ENCODE measurements at places on chromosomes 16 and 17. TPM values are rescaled to one million over a fixed set of nuclear protein-coding genes. Genes with fewer than 3 reads are reported as not detected.

The CEP112 gene
- 12.7 TPM for total RNA-seq

- no peak for DNase-seq
These were observed 31.2 kb upstream of the HAPSTR1 start for GRCh38 chr16:9060225-9060624.

DNA sequence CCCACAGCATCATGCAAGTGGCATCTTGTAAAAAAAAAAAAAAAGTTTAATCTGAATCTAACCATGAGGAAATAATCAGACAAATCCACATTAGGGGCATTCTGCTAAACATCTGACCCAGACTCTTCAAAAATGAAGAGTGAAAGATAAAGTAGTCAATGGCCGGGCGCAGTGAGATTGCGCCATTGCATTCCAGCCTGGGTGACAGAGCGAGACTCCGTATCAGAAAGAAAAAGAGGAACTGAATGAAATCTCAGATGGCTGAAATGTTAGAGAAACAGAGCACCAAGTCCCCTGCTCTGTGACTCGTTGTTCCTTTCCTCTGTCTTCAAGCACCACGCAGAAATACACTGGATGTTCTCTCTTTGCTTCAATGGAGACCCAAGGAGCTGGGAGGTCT lies 12.7 kb upstream of the RNF135 start:
- no peak for DNase-seq

The TOM1L2 gene
- total RNA-seq, result 210 TPM

- DNase-seq, result no peak
These were observed 35.4 kb downstream of the ADAM11 start for GRCh38 chr17:44793885-44794842.

- DNase-seq, result no peak
These were observed 101.5 kb downstream of the MGAT5B start for GRCh38 chr17:76969598-76970172.

- no peak for DNase-seq
These were observed 342.7 kb upstream of the TNRC6C start for GRCh38 chr17:77615703-77616253.

GRCh38 chr17:50018909-50019308 lies 23.9 kb upstream of the DLX3 start:
- no peak for DNase-seq

- no peak for DNase-seq
These were observed 12.3 kb downstream of the PLXDC1 start for GRCh38 chr17:39139161-39139511.

The ENPP7 gene
- total RNA-seq, result not detected

The TBC1D3 gene
- 2.3 TPM for total RNA-seq

GRCh38 chr16:74667255-74667700 lies 601 bp upstream of the RFWD3 start:
- peak; percentile 15 for DNase-seq

DNA sequence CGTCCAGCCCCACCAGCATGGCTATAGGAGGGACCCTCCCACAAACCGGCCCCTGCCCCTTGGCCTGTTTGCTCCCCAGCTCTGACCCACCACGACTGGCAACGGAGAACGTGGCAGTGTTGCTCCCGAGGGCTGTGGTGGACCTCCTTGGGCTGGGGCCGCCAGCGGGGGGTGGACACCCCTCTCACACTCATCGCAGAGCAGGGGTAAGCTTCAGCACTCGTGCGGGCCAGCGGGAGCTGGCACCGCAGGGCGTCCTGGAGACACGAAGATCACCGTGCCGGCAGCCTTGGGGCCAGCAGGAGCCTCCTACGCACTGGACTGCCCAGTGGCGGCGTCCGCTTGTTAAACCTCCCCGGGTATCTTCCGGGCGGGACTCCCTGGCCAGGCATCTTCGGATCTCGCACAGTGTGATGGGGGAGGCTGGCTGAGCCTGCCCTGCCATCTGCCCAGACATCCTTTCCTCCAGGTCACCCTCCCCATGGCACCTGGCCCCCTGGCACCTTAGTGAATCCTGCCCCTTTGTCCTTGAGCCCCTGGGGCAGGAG lies 53.5 kb downstream of the ABR start:
- DNase-seq, result no peak

- DNase-seq, result no peak
These were observed 2.3 kb upstream of the KCNJ16 start for GRCh38 chr17:70072546-70073309.

DNA sequence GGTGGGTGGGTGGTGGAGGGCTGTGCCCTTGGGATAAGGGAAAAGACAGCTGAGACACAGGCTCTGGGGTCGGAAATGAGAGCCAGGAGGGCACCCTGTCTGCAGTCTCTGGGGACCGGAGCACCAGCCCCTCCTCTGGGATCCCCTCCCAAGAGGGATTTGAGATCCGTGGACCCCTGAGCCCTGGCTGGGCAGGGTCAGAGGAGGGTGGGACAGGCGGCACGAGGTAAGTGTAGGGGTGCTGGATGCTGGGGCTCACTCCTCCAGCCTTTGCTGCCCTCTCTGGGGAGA lies 425 bp downstream of the SGSH start:
- no peak for DNase-seq

GRCh38 chr16:96935-97381 lies 18.9 kb downstream of the MPG start:
- DNase-seq, result peak; percentile 86

- peak; percentile 52 for DNase-seq
These were observed 47.1 kb downstream of the IRX3 start for GRCh38 chr16:54239456-54239855.

GRCh38 chr17:60164697-60165096 lies 14.9 kb downstream of the CA4 start:
- no peak for DNase-seq

DNA sequence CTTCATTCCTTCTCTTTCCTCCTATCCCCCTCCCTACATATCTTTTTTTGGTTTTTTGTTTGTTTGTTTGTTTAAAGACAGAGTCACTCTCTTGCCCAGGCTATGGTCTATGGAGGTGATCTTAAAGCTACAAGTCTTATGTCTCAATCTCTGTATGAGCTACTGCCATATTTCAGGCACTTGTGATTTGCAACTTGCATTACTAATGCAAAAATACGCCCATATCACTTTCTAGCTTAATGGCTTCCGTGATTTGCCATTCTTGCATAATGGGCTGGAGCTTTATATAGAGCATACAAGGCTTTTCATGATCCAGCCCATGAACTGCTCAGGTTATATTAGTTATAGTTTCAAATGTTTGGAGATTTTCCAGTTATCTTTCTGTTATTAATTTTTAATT lies 7.5 kb downstream of the CFAP97D1 start:
- no peak for DNase-seq

The MT3 gene
- 3.7 TPM for total RNA-seq

- DNase-seq, result no peak
These were observed 78.5 kb downstream of the SALL1 start for GRCh38 chr16:51072591-51072990.

GRCh38 chr16:57284209-57284951 lies at the start of gene PLLP:
Gene PLLP, minus strand, starts transcription at chr16:57284672. Its CDS starts 132 bp downstream, at chr16:57284540.
- no peak for DNase-seq

DNA sequence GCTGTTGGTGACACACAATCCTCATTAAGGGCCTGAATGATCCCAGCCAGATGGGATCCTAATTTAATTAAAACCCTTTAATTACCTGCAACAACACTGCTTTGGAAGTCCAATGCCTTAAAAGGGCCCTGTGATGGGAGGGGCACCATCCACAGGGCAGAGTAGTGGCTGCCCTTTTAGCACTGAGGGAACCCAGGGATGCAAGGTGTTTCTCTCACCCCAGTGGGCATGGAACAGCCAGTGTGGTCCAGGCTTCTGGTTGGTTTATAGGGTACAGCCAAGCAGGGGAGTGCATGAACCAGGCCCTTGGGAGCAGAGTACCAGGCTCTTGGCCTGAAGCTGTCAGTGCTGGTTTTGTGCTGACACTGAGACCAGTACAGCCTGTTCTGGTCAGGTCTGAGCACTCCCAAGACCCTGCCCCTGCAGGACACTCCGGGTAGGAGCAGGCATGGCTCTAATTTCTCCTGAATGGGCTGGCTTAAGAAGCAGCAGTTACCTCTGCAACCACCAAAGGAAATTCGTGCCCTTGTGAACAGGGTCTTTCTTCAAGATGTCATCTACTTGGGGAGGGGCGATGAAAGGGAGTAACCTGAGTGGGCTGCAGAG lies 9.9 kb downstream of the NXPH3 start:
- no peak for DNase-seq

The HBA1 gene
- 259 TPM for total RNA-seq

The TCAP gene
- total RNA-seq, result 9,343 TPM

DNA sequence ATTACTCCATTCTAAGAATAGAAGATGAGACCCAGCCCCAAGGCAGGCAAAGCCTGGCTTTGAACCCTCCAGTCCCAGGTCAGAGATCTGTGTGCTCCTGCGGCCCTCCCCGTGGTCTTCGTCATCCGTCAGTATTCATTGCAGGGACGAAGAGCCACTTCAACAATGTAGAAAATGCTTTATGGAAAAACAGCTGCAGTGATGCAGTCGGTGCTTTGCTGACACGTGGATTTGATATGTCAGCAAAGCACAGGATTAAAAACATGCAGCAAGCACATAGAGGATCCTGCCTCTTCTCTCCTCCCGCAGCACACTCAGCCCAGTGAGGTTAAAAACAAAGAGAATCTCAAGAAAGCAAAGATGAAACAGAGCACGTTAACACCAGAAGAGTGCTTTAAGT lies 117.1 kb upstream of the AXIN2 start:
- DNase-seq, result no peak

The CES5A gene
- 0.20 TPM for total RNA-seq

GRCh38 chr16:69371564-69371963 lies 14.2 kb downstream of the TERF2 start:
- no peak for DNase-seq

The OR1A1 gene
- not detected for total RNA-seq

- DNase-seq, result no peak
These were observed 24.5 kb downstream of the SLC7A5 start for GRCh38 chr16:87844809-87845208.

DNA sequence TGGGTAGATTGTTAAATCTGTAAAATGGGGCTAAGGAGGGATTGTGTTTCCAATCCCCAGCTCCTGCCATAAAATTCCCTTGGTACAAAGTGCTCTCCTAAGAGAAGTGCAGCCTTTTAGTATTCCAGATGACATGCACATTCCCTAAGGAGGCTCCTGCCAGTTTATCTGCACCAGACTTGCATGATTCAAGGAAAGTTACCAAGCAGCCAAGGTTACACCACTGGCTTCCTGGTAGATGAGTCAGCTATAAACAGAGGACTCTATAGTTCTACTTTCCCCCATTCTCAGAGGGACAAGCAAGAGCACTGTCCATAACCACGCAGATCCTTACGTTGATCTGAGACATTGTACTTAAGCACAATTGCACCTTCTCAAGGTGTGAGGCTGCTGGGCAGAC lies 1.9 kb downstream of the CALB2 start:
- DNase-seq, result no peak

DNA sequence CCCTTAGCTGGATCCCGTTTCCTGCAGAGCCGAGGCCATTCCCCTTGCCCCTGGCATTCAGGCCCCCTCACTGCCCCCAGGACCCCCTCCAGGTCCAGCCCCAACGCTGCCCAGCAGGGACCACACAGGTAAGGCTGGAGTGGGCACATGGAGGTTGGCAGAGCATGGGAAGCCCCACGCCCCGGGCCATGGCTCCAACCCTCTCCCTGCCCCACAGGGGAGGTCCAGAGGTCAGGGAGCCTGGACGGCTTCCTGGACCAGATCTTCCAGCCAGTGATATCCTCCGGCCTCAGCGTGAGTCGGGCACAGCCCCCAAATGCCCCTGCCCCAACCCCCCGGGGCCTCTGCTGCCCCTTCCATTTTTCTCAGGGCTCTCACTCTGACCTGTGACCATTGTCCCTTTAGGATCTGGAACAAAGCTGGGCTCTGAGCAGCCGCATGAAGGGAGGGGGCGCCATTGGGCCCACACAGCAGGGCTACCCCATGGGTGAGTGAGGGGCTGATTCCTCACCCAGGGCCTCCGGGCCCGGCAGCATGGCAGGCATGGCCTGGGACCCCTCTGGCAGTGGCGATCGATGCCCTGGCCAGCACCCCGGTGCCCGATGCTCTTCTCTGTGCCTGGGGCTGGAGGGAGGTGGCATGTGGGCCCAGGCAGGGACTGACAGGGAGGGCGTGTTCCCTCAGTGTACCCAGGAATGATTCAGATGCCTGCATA lies 18.5 kb upstream of the SMIM5 start:
- DNase-seq, result no peak

DNA sequence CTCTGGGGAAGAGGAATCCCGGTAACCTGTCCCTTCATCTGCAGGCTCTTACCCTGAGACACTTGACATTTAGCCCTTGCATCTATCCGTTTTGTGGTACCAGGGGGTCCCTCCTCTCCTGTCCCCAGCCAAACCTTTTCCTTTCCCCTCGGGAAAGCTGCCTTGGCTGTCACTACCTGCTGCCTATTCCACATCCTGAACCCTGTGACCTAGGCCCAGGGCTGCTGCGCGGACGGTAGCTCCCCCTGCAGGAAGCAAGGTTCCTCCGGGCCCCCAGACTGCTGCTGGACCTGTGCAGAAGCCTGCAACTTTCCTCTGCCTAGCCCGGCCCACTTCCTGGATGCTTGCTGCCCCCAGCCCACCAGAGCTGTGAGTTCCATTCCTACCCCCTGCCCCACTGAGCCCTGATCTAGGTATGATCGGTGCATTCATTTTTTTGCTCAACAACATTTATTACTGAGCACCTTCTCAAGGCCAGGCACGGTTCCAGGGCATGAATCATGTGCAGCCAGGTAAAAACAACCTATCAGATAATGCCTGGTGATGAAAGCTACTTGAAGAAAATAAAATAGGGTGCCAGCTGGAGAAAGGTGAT lies 10.5 kb upstream of the ALDOA start:
- no peak for DNase-seq

The KCNH4 gene
- 0.08 TPM for total RNA-seq

The SPDYE4 gene
- total RNA-seq, result not detected

- DNase-seq, result no peak
These were observed 354.1 kb downstream of the SOX9 start for GRCh38 chr17:72474719-72475477.

DNA sequence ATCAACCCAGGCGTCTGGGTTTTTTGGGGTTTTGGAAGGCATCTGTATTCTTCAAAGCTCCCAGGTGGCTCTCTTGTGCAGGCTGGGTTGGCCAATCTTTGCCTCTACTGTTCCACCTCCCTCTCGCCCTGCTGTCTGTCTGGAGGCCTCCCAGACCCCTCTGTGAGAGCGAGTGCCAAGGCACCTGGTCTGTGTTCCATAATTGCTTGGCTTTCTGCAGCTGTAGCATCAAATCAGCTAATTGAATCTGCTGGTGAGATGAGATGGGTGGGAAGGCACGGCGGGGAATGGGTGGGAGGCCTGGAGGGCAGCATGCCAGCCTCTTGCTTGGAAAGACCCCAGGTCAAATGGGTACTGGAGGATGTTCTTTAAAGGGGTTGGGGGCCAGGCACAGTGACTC lies 52.5 kb upstream of the CLEC19A start:
- no peak for DNase-seq

The CHST5 gene
- total RNA-seq, result 0.20 TPM

- DNase-seq, result no peak
These were observed 650.9 kb downstream of the KCNJ2 start for GRCh38 chr17:70820276-70820675.

DNA sequence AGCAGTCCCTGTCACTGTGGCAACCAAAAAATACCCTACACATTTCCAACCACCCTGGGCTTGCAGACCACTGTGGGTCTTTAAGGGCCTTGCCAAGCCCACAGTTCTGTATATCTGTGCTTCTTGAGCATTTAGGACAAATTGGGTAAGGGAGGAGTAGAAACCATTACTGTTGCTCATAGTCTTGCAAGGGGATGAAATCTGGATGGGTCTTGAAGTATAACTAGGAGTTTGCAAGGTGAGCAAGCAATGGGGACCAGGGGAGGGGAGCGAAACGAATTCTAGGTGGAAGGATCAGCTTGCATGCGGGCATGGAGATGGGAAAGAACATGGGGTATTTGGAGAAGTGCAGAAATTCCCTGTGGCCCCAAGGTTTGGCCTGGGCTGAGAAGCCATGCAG lies 202.9 kb downstream of the RAB11FIP4 start:
- no peak for DNase-seq

- DNase-seq, result no peak
These were observed 335.7 kb downstream of the SEC14L1 start for GRCh38 chr17:77476498-77476897.
